ENCODE measurements at places on chromosomes 5 and 9. TPM values are rescaled to one million over a fixed set of nuclear protein-coding genes. Genes with fewer than 3 reads are reported as not detected.

LRRC19 gene
- total RNA-seq, result not detected

MBLAC2 gene
- 3.7 TPM for total RNA-seq

CYLC2 gene
- total RNA-seq, result not detected

GNA14 gene
- total RNA-seq, result not detected

CRHBP gene
- total RNA-seq, result not detected

CDKN2A gene
- 18.1 TPM for total RNA-seq

CTNND2 gene
- total RNA-seq, result not detected

GPR21 gene
- total RNA-seq, result 0.65 TPM

MLLT3 gene
- total RNA-seq, result 12.1 TPM

C9orf153 gene
- total RNA-seq, result not detected

UNC5A gene
- not detected for total RNA-seq

OR13C3 gene
- not detected for total RNA-seq

DNA sequence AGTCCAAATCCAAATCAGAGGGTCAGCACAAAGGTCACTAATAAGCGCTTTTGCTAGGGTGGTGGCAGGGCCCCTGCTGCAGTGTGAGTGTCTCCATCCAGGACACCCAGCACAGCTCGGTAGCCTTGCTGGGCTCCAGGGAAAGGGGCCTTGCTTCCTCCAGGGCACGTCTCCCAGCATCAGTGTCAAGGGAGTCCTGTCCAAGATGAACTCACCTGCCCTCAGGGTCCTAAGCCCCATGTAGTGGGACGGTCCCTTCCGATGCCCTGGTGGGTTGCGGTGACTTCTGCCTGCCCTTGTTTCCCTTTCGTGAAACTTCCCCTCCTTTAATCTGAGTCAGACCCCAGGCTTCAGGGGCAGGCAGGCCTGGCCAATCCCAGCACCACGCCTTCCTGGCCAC lies 101.7 kb downstream of the ZNF354C start:
- DNase-seq, result no peak
- no peaks in the 10 kb centered on the region for H3K4me1 ChIP-seq
- H3K27me3 ChIP-seq, result no peaks in the 10 kb centered on the region
- H3K27ac ChIP-seq, result no peak overlapping the region

DNA sequence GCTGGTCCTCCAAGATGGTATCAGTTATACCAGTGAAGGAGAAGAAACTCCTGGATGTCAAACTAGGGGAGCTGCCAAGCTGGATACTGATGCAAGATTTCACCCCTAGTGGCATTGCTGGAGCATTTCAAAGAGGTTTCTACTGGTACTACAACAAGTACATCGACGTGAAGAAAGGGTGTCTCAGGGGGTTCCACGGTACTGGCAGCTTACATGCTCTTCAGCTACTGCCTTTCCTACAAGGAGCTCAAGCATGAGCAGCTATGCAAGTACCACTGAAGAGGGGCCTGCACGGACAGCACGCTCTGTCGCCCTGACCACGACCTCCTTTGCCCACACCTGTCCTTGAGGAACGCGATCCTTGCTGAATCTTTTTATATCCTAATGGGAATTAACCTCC lies 19.5 kb downstream of the ACTL7B start:
- peaks cover 11% of the 10 kb centered on the region for H3K4me1 ChIP-seq
- H3K36me3 ChIP-seq, result no peaks in the 10 kb centered on the region
- H3K4me3 ChIP-seq, result no peak overlapping the region
- no peak overlapping the region for H3K27ac ChIP-seq
- no peak for DNase-seq
- no peaks in the 10 kb centered on the region for H3K27me3 ChIP-seq

DNA sequence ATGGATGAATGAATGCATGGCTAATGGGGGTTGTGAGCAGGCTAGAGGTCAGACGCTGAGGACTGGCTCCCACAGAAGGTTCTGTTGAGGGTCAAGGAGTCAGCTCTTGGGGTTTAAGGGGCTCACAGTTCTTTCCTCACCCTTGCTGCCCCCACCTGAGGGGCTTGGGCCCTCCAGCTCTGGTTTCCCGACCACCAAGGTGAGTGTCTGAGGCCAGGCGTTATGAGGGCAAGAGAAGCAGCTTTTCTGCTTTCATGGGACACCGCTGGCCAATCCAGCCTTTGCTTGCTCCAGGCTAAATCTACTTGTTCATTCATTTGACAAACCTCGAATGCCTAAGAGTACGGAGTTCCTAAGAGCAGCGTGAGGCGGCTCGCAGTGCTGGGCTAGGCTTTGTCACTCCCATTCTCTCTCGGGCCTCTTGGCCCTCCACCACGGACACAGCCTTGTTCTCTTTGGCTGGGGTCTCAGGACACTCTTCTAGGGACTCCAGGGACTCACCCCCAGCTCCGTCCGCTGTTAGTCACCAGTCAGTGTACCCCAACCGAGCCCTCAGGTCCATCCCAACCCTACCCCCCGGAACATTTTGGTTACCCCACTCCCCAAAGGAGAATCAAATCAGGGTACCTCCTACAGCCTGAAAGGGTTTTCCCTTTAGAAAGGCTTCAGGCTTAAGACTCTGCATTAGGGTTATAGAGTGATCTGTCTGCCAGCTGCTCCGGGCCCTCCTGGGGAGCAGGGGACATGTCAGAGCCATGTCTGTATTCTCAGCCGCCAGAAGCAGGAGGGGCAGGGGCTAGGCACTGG lies 210.1 kb upstream of the MVB12B start:
- no peaks in the 10 kb centered on the region for H3K36me3 ChIP-seq
- H3K4me1 ChIP-seq, result no peaks in the 10 kb centered on the region
- no peak for DNase-seq
- H3K27me3 ChIP-seq, result peaks cover 33% of the 10 kb centered on the region
- H3K27ac ChIP-seq, result no peak overlapping the region
- H3K4me3 ChIP-seq, result no peak overlapping the region

DNA sequence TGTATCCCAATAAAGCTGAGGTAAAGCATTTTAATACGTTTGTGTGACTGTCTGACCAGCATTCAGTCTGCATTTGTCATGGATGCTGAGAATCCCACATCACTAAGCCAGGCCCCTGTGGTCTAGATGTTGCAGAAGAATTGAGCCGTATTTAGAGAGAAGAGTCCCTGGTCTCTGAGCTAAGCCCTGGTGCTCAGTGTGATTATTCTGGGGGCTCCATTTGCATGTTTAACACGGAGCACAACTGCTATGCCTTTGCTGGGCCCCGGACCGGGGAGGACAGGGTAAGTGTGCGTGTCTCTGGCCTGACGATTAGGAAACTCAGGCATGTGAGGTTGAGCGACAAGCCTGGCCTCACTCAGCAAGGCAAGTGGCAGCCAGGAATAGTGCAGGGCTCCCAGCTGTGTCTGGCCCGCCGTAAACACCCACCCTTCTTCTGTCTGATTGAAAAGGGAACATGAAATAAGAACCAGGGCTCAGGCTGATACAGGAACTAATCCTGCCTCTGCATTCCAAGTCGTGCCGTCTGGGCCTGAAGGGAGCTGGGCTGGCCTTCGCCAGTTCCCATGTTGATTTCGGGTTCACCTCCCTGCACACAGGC lies 22.3 kb downstream of the FAM78A start:
- no peaks in the 10 kb centered on the region for H3K27me3 ChIP-seq
- H3K36me3 ChIP-seq, result no peaks in the 10 kb centered on the region
- H3K4me3 ChIP-seq, result no peak overlapping the region
- DNase-seq, result peak; percentile 64

DNA sequence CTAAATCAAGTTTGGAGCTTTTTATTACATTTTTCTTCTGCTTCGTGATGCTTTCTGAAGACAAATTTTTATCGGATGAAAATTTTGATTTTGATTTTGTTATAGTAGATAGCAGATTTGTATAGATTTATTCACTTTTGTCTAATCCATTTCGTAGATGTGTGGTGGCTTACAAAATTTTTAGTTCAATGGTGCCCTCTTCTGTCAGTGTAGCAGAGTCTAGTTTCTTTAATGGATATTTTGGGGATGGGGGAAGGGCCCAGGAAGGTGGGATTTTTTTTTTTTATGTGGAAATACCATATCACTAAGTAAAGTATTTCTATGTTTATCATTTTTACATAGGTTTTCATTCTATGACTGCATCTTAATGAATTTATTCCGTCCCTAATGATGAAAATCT lies 259.9 kb upstream of the TARS1 start:
- H3K27ac ChIP-seq, result no peak overlapping the region
- peaks cover 9% of the 10 kb centered on the region for H3K4me1 ChIP-seq
- H3K27me3 ChIP-seq, result no peaks in the 10 kb centered on the region
- DNase-seq, result peak; percentile 69
- no peak overlapping the region for H3K4me3 ChIP-seq
- no peaks in the 10 kb centered on the region for H3K36me3 ChIP-seq

- no peaks in the 10 kb centered on the region for H3K36me3 ChIP-seq
- no peaks in the 10 kb centered on the region for H3K27me3 ChIP-seq
- no peaks in the 10 kb centered on the region for H3K4me1 ChIP-seq
- H3K4me3 ChIP-seq, result no peak overlapping the region
- no peak overlapping the region for H3K27ac ChIP-seq
- no peak for DNase-seq
These were observed 5.2 kb downstream of the FCN2 start for GRCh38 chr9:134885679-134886412.

GRCh38 chr5:150774145-150774544 lies 4.4 kb upstream of the SMIM3 start:
- H3K36me3 ChIP-seq, result no peaks in the 10 kb centered on the region
- peak overlapping the region; percentile 14 for H3K4me3 ChIP-seq
- peak; percentile 93 for DNase-seq
- peak overlapping the region; percentile 55 for H3K27ac ChIP-seq
- H3K27me3 ChIP-seq, result no peaks in the 10 kb centered on the region

GRCh38 chr9:133527444-133527920 lies 2.7 kb upstream of the MYMK start:
- no peaks in the 10 kb centered on the region for H3K4me1 ChIP-seq
- H3K27me3 ChIP-seq, result peaks cover 61% of the 10 kb centered on the region
- no peak for DNase-seq
- H3K27ac ChIP-seq, result no peak overlapping the region
- no peaks in the 10 kb centered on the region for H3K36me3 ChIP-seq

DNA sequence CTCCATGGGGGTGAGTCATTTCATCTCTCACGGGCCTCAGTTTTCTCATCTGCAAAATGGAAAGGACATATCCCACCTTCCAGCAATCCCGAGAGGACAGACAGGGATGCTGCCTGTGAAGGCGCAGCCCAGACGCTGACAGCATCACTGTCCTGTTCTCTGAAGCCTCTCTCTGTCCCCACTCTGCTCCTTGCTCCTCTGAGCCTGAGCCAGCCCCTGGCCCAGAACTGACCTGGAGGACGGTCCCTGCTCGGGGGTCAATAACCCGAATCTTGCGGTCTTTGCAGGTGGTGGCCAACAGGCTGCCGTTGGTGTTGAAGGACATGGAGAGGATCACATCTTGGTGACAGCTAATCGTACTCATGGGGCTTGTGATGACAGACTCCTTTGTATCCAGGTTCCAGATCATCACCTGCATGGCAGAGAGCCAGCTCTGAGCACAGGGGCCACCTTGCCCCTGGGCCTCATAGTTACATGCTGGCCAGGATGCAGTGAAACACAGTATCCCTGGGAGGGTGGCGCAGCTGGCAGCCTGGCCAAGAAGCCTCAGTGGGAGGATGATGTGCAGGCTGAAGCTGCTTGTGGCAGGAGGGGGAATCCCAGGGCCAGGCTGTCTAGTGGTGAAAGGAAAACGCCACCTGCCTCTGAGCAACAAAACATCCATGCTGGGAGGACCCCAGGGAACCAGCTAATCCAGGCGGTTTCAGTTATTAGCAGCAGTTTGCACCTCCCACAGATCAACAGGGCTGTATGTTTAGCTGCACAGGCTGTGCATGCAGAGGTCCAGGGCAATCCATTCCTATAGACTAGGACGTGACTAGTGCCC lies 14.0 kb upstream of the TRIM14 start:
- no peak overlapping the region for H3K4me3 ChIP-seq
- H3K27ac ChIP-seq, result no peak overlapping the region
- no peak for DNase-seq
- H3K36me3 ChIP-seq, result no peaks in the 10 kb centered on the region

GRCh38 chr9:73575101-73576060 lies 423.7 kb downstream of the ANXA1 start:
- H3K27me3 ChIP-seq, result no peaks in the 10 kb centered on the region
- H3K4me3 ChIP-seq, result no peak overlapping the region
- DNase-seq, result no peak
- H3K36me3 ChIP-seq, result no peaks in the 10 kb centered on the region
- H3K27ac ChIP-seq, result no peak overlapping the region
- no peaks in the 10 kb centered on the region for H3K4me1 ChIP-seq

- H3K36me3 ChIP-seq, result peaks cover 35% of the 10 kb centered on the region
- H3K27ac ChIP-seq, result peak overlapping the region; percentile 72
- DNase-seq, result no peak
- peak overlapping the region; percentile 85 for H3K4me3 ChIP-seq
- no peaks in the 10 kb centered on the region for H3K27me3 ChIP-seq
- H3K4me1 ChIP-seq, result peaks cover 13% of the 10 kb centered on the region
These were observed 711 bp downstream of the MRPL50 start for GRCh38 chr9:101397746-101398067.

GRCh38 chr9:111897601-111898137 lies 1.1 kb downstream of the UGCG start:
- H3K36me3 ChIP-seq, result 0 out of 2 replicates have a peak, but pooled peaks cover 3% of the 10 kb centered on the region
- peak overlapping the region; percentile 99 for H3K4me3 ChIP-seq
- H3K4me1 ChIP-seq, result peaks cover 14% of the 10 kb centered on the region
- peak overlapping the region; percentile 83 for H3K27ac ChIP-seq
- no peaks in the 10 kb centered on the region for H3K27me3 ChIP-seq

GRCh38 chr5:132483101-132483500 lies 7.5 kb downstream of the IRF1 start:
- H3K27me3 ChIP-seq, result no peaks in the 10 kb centered on the region
- no peak overlapping the region for H3K4me3 ChIP-seq
- H3K27ac ChIP-seq, result no peak overlapping the region
- peaks cover 33% of the 10 kb centered on the region for H3K36me3 ChIP-seq
- H3K4me1 ChIP-seq, result no peaks in the 10 kb centered on the region
- no peak for DNase-seq

- DNase-seq, result no peak
- H3K4me3 ChIP-seq, result no peak overlapping the region
- H3K27ac ChIP-seq, result no peak overlapping the region
- H3K27me3 ChIP-seq, result peaks cover 51% of the 10 kb centered on the region
- H3K36me3 ChIP-seq, result no peaks in the 10 kb centered on the region
These were observed 47.8 kb upstream of the ALDH1B1 start for GRCh38 chr9:38344566-38345324.

GRCh38 chr9:130934702-130935647 lies 4.1 kb downstream of the FIBCD1 start:
- no peak overlapping the region for H3K27ac ChIP-seq
- no peaks in the 10 kb centered on the region for H3K36me3 ChIP-seq
- H3K27me3 ChIP-seq, result no peaks in the 10 kb centered on the region
- H3K4me1 ChIP-seq, result peaks cover 22% of the 10 kb centered on the region
- DNase-seq, result no peak

Data from GM23248 (cell line).